Natural killer cell (primary cell): ENCODE measurements at places on chromosomes 1 and 21. TPM values are rescaled to one million over a fixed set of nuclear protein-coding genes. Genes with fewer than 3 reads are reported as not detected.

The CAMK2N1 gene
- 1.6 TPM for total RNA-seq

The TP73 gene
- total RNA-seq, result 0.28 TPM

The CCDC30 gene
- 4.5 TPM for total RNA-seq

The KCNJ15 gene
- total RNA-seq, result not detected

GRCh38 chr1:57474137-57474750 is 50.4 kb upstream of the DAB1 start:
- no peaks in the 10 kb centered on the region for H3K27me3 ChIP-seq
- no peaks in the 10 kb centered on the region for H3K36me3 ChIP-seq
- H3K4me3 ChIP-seq, result no peak overlapping the region
- DNase-seq, result no peak
- H3K4me1 ChIP-seq, result no peaks in the 10 kb centered on the region

- no peaks in the 10 kb centered on the region for H3K36me3 ChIP-seq
- H3K4me1 ChIP-seq, result no peaks in the 10 kb centered on the region
- H3K27me3 ChIP-seq, result no peaks in the 10 kb centered on the region
- no peak overlapping the region for H3K4me3 ChIP-seq
Measured at GRCh38 chr1:215045698-215046308, 36.7 kb upstream of the KCNK2 start.

DNA sequence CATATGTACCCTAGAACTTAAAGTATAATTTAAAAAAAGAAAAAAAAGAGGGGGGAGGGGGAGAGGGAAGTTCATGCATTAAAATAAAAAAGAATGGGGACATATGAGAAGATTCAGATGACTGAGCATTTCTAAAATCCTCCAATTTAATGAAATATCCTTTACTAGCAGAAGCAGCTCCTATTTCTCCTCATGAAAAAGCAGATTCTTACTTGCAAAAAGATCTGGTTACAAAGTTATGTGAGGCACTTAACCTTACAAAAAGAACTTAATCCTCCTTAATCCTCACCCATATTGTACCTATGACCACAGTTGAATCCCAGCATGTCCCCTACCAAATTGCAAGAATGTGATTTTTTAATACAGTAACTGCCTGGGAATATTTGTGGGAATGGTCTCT is 298.5 kb downstream of the SRGAP2C start:
- no peaks in the 10 kb centered on the region for H3K4me1 ChIP-seq
- DNase-seq, result no peak
- no peak overlapping the region for H3K27ac ChIP-seq
- H3K27me3 ChIP-seq, result no peaks in the 10 kb centered on the region
- no peak overlapping the region for H3K4me3 ChIP-seq
- no peaks in the 10 kb centered on the region for H3K36me3 ChIP-seq

- no peaks in the 10 kb centered on the region for H3K4me1 ChIP-seq
- H3K27ac ChIP-seq, result no peak overlapping the region
- DNase-seq, result no peak
- H3K27me3 ChIP-seq, result no peaks in the 10 kb centered on the region
Measured at GRCh38 chr1:60891281-60891680, 191.1 kb upstream of the NFIA start.

- H3K27ac ChIP-seq, result no peak overlapping the region
- peaks cover 6% of the 10 kb centered on the region for H3K4me1 ChIP-seq
- no peak overlapping the region for H3K4me3 ChIP-seq
- no peaks in the 10 kb centered on the region for H3K27me3 ChIP-seq
- DNase-seq, result no peak
Measured at GRCh38 chr1:234659538-234659937, 49.6 kb upstream of the IRF2BP2 start.

GRCh38 chr1:7264101-7264500 is 478.8 kb downstream of the CAMTA1 start:
- no peaks in the 10 kb centered on the region for H3K36me3 ChIP-seq
- no peaks in the 10 kb centered on the region for H3K4me1 ChIP-seq
- no peak for DNase-seq
- H3K4me3 ChIP-seq, result no peak overlapping the region

GRCh38 chr21:18771845-18772380 is 368.3 kb upstream of the TMPRSS15 start:
- no peak overlapping the region for H3K27ac ChIP-seq
- no peaks in the 10 kb centered on the region for H3K36me3 ChIP-seq
- no peaks in the 10 kb centered on the region for H3K4me1 ChIP-seq
- H3K27me3 ChIP-seq, result no peaks in the 10 kb centered on the region
- no peak overlapping the region for H3K4me3 ChIP-seq

- peaks cover 35% of the 10 kb centered on the region for H3K36me3 ChIP-seq
- no peak overlapping the region for H3K27ac ChIP-seq
- H3K4me3 ChIP-seq, result no peak overlapping the region
- no peaks in the 10 kb centered on the region for H3K27me3 ChIP-seq
- DNase-seq, result no peak
Measured at GRCh38 chr1:147618077-147618569, 52.2 kb downstream of the ACP6 start.
